Kidney glomerular epithelial cell (primary cell): ENCODE measurements at places on chromosomes 1 and 21.

DNA sequence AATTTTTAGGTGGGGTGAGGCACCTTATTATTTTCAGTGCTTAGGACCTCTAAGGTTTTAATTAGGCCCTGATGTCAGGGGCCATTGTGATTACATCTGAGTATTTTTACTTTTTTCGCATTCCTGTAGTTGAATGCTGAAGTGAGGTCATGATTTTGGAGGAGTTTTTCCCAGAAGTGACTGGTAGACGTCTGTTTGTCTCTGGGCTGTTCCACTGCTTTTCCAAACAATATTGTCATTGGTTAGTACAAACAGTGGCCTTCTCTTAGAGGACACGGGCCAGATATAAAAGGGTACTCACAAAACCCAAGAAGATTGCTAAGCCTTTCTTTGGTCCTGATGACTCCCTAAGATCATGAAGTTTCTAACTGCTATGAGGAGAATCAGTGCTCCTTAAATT is 7.6 kb upstream of the RASAL2 start:
- DNase-seq: no peak

DNA sequence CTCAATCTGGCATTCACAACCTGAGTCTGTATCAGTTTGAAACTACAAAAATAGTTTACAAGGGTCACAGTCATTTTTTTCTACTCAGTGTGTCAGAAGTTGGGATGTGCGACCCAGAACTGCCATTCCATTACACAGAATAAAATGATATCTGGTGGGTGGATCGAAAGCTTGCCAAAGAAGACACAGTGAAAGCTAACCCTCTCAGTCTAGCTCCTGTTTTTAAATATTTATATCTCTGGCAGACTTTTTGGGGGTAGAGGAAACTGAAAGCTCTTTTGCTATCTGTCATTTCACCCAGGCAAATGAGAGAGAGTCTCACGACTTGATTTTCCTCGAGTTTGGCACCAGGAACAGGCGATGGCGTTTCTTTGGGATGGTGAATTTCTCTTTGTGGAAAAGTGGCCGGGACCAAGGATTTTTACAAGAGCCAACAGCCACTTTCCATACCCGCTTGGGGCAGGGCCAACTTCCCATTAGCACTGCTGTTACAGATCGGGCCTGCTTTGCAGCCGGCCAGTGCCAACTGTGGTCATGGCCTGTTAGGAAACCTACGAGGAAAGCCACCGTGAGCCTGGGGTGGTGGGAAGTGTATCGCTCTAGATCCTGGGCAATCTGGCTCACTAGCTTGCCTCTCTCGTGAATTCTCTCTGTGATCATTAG is 185.5 kb upstream of the NFIA start:
- no peak for DNase-seq

GRCh38 chr1:30887485-30888315 is 20.9 kb downstream of the SDC3 start:
- no peak for DNase-seq

GRCh38 chr1:205122489-205122882 is 708 bp upstream of the RBBP5 start:
- DNase-seq: no peak

GRCh38 chr1:7266561-7266960 is 481.3 kb downstream of the CAMTA1 start:
- DNase-seq: no peak

DNA sequence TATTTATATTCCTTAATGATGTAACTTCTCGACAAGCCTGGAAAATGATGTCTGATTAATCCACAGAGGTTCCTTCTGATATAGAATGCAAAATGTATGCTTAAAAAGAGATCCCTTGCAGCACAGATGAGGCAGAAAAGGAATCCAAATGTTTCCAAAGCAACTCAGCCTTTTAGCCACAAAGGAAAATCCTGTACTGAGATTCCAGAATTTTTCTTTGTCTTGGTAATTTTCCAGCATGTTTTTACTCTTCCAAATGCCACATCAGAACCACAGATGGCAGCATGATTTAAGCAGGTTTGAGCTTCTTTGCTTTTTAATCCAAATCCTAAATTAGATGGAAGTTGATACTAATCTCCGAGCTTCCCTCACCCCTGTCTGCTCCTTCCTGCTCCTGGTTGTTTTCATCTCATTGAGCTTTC is 176.4 kb upstream of the PALMD start:
- DNase-seq: no peak
